ENCODE measurements at places on chromosomes 6 and 20. TPM values are rescaled to one million over a fixed set of nuclear protein-coding genes. Genes with fewer than 3 reads are reported as not detected.

PNPLA1 gene
- total RNA-seq: 0.19 TPM

OXT gene
- not detected for total RNA-seq

OPRL1 gene
- 1.2 TPM for total RNA-seq

CCDC170 gene
- 2.1 TPM for total RNA-seq

MYLK2 gene
- total RNA-seq: not detected

RAD21L1 gene
- not detected for total RNA-seq

SEC23B gene
- total RNA-seq: 67.3 TPM

EYS gene
- not detected for total RNA-seq

FAM83B gene
- total RNA-seq: 12.7 TPM

NOX3 gene
- not detected for total RNA-seq

SLC17A1 gene
- 26.3 TPM for total RNA-seq

TNXB gene
- 88.2 TPM for total RNA-seq

- DNase-seq: no peak
These were observed 13.4 kb upstream of the CHRNA4 start for GRCh38 chr20:63374504-63374903.

DNA sequence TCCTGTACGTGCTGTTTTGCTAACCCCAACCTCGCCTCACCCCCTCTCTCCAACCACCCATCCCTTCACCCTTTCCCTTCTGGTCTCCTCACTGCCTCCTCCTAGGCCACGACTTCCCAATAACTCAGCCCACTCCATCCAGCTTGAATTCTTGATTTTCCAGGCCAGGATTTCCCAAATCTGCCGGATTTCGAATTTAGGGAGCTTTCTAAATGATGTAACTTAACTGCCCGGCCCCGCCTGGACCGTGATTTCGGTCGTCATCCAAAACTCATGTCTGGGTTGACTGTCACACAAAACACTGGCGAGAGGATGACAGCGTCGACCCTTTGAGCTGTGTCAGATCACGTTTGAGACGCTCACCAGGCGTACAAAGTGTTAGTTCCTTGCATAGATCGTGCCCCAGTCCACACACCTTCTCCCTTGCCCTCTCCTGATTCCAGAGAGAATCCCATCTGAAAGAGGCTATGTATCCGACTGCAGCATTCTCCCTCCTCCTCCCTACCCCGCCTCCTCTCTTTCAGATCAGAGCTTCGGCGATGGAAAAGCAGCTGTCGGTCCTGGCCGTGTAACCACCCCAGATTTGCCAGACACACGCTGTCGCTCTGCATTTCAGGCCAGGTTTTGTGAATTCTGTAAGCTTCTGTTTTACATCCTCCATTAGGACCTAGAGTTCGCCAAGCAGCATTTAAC is 168.2 kb downstream of the GPX5 start:
- no peak for DNase-seq

- no peak for DNase-seq
These were observed 11.1 kb downstream of the LMBRD1 start for GRCh38 chr6:69785697-69786096.

DNA sequence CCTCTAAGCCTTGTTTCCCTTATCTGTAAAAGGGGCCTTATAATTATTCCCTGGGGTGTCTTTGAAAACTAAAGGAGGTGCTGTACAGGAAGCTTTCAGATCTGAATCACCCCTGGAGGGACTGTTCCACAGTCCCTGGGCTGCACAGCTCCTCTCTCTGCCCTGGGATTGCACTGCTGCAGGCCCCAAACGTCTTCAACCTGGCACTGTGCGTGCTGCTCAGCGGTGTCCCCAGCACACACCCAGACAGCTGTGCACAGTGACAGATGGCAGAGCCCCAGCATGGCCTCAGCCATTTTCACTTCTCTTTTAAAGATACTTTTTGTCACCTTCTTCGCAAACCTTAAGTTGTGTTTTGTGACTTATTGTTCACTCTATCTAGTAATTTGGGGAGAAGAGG is 50.7 kb upstream of the INSM1 start:
- no peak for DNase-seq

DNA sequence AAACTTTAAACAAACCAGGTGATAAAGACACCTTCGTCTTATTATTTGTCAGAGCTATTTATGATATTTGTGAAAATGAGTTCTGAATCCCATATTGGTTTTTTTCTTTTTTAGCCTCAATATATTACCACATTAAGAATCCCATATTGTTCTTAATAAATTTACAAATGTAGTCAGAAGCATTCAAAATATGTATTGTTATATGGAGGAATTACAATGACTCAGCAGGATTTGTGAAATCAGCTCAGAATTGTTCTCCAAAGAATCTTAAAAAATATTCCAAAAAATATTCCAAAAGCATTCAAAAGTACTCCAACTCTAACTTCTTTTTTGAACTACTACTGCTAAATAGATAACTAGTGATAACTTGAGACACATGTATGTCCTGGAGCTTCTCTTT is 6.5 kb upstream of the ZNF343 start:
- no peak for DNase-seq

- no peak for DNase-seq
These were observed 1.8 kb upstream of the SPEF1 start for GRCh38 chr20:3783068-3783489.

DNA sequence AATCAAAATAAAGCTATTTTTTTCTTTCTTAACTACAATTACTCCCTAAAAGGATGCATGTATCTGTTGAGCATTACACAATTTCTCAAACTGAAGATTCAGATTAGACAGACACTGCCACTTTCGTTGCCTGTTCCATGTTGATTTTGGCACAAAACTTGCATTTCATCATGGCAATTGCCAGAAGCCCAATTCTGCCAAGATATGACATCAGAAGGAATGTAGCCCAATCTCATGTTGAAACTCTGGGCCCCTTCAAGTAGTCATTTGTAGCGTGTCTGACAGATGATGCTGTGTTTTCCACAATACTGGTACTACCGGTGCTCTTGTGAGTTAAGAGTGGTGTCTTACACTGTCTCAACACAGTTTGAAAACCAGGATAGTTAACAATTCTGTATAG is 705.4 kb downstream of the PTPRT start:
- DNase-seq: no peak

DNA sequence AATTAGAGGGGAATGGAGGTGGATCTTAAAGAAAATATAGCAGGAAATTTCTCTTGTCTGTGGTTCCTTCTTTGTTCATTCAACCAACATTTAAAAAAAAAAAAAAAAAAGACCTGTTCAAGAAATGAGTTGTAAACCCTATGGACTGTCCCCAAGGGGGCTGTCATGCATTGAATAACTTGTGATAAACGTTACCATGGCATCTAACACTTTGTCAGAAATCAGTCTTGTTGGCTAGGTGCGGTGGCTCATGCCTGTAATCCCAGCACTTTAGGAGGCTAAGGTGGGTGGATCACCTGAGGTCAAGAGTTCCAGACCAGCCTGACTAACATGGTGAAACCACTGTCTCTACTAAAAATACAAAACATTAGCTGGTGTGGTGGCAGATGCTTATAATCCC is 381.7 kb downstream of the BCKDHB start:
- DNase-seq: no peak

GRCh38 chr20:2617099-2617714 is 35.2 kb upstream of the NOP56 start:
- no peak for DNase-seq

DNA sequence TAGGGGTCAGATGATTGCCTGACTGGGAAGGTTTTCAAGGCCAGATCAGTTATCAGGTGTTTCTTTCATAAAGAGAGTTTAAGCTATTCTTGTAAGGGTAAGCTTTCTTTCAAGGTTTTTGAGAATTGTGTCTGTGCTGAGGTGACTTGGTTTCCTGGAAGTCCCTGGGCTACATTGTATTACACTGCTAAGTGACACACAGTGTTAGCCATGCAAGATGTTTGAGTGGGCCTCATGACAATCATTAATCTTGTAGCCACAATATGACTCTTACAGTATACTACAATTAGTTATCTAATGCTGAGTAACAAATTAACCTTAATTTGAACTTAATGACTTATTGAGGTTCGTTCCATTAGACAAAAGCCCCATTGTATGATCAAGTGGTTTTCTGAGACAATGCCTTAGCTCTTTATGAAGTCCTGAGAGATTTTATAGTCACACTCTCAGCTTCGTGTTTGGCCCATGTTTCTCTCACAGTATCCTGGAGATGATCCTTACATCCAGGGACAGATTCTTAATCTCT is 186.7 kb downstream of the RPS12 start:
- DNase-seq: no peak

- no peak for DNase-seq
These were observed 86.2 kb upstream of the SNAP25 start for GRCh38 chr20:10132387-10132786.

GRCh38 chr6:49639177-49639817 is 2.7 kb upstream of the RHAG start:
- DNase-seq: no peak

DNA sequence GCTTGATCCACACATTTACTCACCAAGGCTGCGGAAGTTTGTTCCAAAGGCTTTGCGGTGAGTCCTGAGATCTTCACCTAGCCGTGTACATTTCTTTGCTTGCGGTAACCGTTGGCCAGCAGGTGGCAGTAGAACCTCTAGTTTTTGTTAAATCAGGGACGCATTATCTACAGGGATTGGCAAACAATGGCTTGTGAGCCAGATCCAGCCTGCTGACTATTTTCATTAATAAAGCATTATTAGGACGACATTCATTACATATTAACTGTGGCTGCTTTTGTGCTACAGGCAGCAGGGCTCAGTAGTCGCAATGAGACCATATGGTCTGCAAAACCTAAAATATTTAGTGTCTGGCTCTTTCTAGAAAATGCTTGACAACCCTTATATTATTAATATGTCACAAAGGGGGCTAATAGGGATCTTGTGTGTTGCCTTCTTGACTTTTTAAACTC is 174.1 kb downstream of the DOK5 start:
- peak; percentile 91 for DNase-seq

- no peak for DNase-seq
These were observed 152.2 kb upstream of the EXOC2 start for GRCh38 chr6:845101-845500.

- DNase-seq: no peak
These were observed 185.0 kb upstream of the BMP2 start for GRCh38 chr20:6582449-6582848.

DNA sequence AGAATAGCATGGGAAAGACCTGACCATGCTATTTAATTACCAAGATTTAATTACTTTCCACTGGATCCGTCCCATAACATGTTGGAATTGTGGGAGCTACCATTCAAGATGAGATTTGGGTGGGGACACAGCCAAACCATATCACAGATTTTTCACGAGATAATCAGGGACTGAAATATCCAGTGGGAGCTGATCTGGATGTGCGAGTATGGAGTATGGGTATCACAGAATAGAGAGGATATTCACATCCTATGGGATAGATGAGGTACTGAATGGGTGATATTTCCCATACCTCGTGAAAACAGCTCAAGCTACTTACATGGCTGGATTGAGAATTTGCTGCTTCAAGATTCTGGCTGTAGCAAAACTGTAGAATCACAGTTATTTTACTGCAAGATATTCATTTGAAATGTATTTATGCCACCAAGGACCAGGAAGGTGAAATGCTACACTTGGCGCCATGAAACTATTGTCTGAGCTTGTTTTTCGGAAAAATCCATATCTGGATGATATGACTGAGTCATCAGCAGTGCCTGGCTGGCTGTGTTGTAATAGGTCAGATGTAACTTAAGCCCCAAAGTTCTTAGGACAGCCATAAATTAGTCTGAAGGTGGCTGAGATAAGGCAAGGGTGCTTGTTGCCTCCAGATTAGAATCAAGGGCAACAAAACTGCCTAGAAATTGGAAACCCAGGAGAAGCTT is 29.8 kb downstream of the KCNS1 start:
- DNase-seq: no peak

GRCh38 chr20:10671221-10671918 is 2.4 kb downstream of the JAG1 start:
- DNase-seq: peak; percentile 86

DNA sequence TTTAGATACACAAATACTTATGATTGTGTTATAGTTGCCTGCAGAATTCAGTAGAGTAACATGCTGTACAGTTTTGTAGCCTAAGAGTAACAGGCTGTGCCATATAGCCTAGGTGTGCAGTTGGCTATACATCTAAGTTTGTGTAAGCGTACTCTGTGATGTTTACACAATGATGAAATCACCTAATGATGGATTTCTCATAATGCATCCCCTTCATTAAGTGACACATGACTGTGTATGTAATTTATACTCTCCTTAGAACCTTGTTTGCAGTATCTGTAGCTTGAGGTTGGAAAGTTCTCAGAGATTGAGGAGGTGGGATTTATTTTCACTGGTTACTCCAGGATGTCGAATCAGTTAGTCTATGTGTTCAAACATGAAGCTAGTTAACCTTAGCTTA is 67.0 kb upstream of the TMEM30A start:
- no peak for DNase-seq

DNA sequence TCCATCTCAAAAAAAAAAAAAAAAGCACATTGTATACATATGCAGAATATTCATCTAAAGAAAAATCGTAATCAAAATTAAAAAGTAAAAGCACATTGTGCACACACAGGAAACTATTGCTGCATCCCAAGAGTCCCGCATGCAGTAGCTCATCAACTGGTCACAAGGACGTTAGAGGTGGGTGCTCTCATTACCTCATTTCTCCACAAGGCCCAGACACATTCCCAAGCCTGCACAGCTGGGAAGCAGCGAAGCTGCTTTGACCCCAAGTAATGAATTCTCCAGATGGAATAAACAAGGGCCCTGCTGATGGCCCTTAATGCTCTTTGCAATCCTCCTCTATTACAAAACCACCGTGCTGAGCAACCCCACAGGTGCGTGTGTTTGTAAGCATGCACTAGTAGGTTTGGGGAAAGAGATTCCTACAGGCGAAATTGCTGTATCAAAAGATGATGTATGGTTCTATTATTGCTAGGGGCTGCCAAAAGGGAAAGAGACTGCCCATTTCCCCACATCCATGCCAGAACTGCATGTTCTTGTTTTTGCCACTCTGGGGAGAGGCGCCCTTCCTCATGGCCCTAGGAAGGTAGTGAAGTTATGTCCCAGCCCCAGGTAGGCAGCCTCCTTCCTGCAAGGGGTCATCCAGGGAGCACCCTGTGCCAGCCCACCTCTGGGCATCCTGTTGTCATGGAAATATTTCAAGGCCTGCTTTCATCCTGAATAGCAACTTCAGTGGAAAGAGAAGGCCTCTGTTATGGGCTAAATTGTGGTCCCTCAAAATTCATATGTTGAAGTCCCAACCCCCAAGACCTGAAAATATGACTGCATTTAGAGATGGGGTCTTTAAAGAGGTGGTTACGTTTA is 34.6 kb upstream of the PTGIS start:
- no peak for DNase-seq

- DNase-seq: no peak
These were observed 142.7 kb downstream of the LRRC1 start for GRCh38 chr6:53937461-53937860.

DNA sequence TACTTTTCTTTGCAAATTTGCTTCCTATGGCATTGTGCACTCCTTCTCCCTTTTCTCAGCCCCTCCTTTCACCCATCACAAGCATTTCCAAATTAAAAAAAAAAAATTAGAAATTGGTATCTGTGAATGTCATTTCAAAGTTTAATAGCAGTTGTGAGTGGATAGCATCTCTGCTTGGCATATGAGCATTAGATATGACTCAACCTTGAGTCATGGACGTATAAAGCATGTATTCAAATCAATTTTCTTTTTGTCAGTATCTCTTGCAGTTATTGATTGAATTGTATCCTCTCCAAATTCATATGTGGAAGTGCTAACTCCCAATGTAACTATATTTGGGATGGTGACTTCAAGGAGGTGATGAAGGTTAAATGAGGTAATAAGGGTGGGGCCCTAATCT is 60.1 kb upstream of the MAP3K7 start:
- no peak for DNase-seq
